ENCODE measurements at places on chromosomes 2 and 18.

DNA sequence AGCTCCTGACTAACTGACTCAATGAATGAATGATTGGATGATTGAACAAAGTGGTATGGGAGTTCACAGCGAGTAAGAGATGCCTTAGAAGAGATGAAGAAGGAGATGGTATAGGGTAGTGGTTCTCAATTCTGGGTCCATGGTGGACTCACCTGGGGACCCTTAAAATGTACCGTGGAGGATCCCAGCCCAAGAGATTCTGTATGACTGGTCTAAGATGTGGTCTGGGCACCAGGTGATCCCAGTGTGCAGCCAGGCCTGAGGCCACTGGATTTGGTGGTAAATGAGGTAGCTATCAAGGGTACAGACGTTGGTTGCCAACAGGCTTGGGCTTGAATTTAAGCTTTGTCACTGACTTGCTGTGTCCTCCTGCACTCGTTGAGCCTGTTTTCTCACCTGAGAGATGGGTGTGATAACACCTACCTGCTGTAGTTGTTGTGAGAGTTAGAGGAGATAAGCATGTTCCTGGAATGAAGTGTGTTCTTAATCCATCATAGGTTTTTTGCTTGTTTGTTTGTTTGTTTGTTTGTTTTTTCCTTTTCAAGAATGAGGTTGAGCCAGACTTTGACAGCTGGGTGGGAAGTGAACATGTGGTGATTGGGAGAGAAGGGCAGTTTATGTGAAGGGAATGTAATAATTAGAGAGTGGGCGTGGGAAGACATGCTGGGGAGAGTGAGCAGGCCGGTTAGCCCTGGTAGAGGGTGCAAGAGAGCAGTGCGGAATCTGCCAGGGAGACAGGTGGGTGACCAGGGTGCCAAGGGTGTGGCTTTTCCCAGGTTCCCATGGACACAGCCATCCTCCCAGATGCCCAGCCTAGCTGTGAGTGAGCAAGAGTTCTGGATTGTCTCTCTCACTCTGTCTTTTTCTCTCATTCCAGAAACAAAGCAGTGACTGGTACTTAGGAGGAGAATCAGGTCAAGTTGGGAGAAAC is 31.4 kb upstream of the IL1B start:
- DNase-seq = no peak

- DNase-seq = no peak
Observed at GRCh38 chr2:108383146-108383830, 5.5 kb downstream of the SULT1C4 start.

- DNase-seq = no peak
Observed at GRCh38 chr18:76708071-76708721, 114.2 kb upstream of the ZNF236 start.

DNA sequence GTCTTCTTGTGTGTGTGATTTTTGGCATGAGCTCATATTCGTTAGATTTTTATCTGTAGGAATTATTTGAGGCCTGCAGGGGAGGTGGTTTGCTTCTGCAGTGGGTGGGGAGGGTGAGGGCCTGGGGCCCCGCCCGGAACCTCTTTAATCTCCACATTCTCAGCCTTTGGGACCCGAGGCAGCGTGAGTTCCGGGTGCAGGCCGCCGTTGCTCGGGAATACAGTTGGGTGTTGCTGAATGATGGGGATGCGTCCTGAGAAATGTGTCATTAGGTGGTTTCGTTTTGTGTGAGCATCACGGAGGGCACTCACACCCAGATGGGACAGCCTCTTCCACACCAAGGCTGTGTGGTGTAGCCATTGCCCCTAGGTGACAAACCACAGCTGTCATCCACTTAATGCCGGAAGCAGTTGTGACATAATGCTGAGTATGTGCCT is 13.7 kb upstream of the GAL3ST2 start:
- DNase-seq = no peak

DNA sequence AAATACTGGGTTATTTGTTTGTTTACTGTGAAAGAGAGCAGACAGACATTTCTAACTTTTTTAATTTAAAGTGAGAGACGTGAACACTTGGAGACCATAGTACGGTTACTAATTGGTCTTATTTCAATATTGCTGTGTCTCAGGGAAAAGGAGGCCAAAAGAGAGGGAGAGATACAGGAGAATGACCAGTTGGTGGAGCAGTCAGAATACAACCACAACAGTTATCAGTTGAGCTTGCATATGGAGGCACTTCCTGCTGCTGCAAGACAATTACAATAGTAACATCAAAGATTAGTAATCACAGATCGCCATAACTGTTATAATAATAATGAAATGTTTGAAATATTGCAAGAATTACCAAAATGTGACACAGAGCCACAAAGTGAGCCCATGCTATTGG is 58.2 kb downstream of the TWSG1 start:
- no peak for DNase-seq

DNA sequence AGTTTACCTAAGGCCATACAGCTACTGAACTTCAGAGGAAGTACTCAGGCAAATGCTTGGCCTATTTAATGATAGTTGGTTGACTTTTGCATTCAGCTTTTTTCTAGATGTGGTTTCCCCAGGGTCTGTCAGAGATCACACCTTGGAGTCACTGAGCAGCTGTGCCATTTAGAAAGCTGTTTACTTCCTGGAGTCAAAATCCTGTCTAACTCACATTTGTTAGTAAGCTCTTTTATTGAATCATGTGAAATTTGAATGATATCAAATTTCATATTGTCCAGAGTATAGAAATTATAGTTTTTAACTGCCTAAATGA is 7.6 kb upstream of the TRIB2 start:
- DNase-seq = no peak

DNA sequence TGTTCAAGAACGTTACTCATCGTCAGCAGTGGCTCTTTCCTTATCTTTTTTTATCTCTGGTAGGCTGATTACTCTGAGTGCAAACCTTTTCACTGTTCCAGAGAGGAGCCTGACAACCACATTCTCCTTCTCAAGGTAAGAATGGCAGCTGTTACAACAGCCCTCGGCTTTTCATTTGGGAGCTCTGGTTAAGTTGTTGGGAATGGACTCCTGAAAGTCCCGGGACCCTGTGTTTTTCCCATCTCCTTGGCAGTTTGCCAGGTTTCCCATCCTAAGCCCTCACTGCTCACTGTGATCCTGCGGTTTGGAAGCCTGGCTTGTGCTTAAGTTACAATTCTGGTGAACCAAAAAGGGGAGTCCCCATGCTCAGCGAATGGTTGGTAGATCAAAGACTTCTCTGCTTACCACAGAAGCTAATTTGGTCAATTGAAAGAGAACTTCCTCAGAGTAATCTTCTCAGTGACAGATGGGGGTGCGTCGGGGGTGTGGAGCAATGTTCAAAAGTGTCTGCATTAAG is 122.3 kb downstream of the LYPD6B start:
- no peak for DNase-seq

GRCh38 chr2:15334644-15335326 is 226.3 kb downstream of the NBAS start:
- no peak for DNase-seq

GRCh38 chr2:207352978-207353671 is 176.6 kb upstream of the CREB1 start:
- DNase-seq = no peak

DNA sequence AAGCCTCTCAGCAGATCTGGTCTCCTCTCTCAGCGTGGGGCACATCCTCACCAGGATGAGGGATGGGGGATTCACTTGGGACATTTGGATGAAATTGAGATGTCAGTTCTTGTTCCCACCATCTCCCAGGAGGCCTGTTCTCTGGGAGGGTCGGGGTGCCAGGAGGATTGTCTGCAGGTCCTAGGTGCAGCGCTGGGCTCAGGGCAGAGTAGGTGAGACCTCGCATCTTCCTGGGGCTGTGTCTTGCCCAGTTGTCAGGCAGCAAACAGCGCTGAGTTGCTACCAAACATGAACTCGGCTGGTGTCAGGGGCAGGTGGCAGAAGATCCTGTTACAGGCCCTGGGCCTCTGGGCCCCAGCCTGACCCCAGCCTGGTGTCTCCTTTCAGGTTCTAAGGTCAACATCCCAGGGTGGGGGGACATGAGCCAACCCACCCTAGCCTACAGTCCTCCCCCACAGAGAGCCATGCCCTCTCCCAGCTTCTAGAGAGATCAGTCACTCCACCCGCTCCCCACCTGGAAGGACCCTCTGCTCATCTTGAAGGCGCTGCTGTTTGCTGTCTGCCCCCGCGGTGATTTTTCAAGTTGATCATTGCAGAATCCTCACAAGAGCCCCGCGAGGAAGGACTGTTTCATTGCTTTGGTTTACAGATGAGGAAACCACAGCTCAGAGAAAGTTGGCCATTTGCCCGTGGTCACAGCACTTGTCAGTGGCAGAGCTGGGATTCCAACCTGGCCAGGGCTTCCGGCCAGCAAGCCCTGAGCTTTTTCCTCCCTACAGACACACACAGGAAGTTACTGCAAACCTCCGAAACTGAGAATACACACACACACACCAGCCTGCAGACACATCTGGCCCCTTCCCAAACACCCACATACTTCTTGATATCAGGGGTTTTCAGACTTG is 83.9 kb downstream of the STPG4 start:
- peak; percentile 72 for DNase-seq
